ENCODE measurements at places on chromosomes 5 and 9. TPM values are rescaled to one million over a fixed set of nuclear protein-coding genes. Genes with fewer than 3 reads are reported as not detected.

The IFNB1 gene
- not detected for total RNA-seq

The ELOVL7 gene
- 0.13 TPM for total RNA-seq

DNA sequence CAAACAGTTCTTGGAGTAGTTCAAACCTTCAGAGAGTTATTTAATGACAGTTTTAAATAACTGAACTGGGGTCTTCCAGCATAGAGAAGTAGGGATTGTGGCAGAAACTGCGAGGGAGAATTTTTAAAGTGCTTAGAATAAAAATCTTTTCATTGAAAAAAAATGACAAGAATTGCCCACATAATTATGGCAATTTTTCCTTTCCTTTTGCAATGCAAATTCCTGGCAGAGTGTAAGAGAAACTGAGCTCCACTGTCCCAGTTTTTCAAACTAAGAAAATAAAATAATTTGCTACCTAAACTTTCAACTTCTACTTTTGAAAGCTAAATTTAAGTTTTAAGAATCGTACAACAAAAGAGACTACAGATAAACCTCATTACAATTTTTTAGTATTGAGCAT is 2.3 kb upstream of the PTGER4 start:
- no peak overlapping the region for H3K4me3 ChIP-seq
- H3K4me1 ChIP-seq: peaks cover 36% of the 10 kb centered on the region
- no peak for DNase-seq
- peak overlapping the region; percentile 17 for H3K27ac ChIP-seq
- no peaks in the 10 kb centered on the region for H3K36me3 ChIP-seq

GRCh38 chr9:105510024-105510423 is 47.9 kb upstream of the FKTN start:
- H3K4me1 ChIP-seq: no peaks in the 10 kb centered on the region
- no peak for DNase-seq
- H3K4me3 ChIP-seq: no peak overlapping the region
- H3K27me3 ChIP-seq: no peaks in the 10 kb centered on the region
- H3K27ac ChIP-seq: no peak overlapping the region
- H3K36me3 ChIP-seq: no peaks in the 10 kb centered on the region

DNA sequence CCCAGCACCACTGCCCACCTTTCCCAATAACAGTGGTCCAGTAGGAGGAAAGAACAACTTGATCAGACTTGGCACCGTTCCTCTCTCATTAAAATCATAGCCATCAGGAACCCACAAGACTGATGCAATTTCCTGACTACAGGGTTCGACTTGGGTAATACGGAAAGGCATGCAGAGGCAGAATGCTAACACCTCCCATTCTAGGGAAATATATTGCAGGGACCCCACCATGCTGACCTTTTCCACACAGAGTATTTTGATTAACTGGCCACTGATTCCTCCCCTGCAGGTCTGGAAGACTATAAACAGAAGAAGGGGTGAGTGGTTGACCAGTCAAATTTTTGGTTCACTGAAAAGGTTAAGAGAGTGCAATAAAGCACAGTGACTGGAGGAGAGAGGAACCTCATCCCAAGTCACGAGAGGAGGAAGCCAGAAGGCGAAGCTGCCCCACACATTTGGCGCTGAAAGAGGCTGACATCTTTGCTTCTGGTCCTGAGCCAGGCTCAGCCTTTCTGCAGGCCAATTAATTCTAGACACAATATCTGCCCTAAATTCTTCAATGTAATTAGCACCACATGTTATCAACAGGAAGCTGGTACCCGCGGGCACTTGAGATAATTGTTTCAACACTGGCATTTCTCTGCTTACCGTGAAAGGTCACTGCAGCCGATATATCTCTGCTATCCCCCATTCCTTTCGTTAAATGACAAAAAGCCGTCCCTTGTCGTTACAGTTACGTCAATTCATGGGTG is 64.7 kb upstream of the SPOCK1 start:
- H3K27me3 ChIP-seq: peaks cover 15% of the 10 kb centered on the region
- H3K27ac ChIP-seq: no peak overlapping the region
- no peaks in the 10 kb centered on the region for H3K36me3 ChIP-seq
- H3K4me1 ChIP-seq: no peaks in the 10 kb centered on the region
- H3K4me3 ChIP-seq: no peak overlapping the region

GRCh38 chr5:76689321-76690036 is 26.4 kb upstream of the F2R start:
- DNase-seq: no peak
- no peaks in the 10 kb centered on the region for H3K27me3 ChIP-seq
- H3K4me3 ChIP-seq: no peak overlapping the region
- H3K4me1 ChIP-seq: no peaks in the 10 kb centered on the region
- no peak overlapping the region for H3K27ac ChIP-seq

Data from T-cell (primary cell).